ENCODE measurements at places on chromosomes 16 and 17. TPM values are rescaled to one million over a fixed set of nuclear protein-coding genes. Genes with fewer than 3 reads are reported as not detected.

GH2 gene
- not detected for total RNA-seq

TLCD2 gene
- total RNA-seq = 0.25 TPM

TMEM106A gene
- 0.25 TPM for total RNA-seq

SLC16A13 gene
- 0.25 TPM for total RNA-seq

SPAG9 gene
- 213 TPM for total RNA-seq

CRISPLD2 gene
- 2.2 TPM for total RNA-seq

HCRT gene
- not detected for total RNA-seq

KRTAP3-2 gene
- not detected for total RNA-seq

TNRC6A gene
- 49.9 TPM for total RNA-seq

TBC1D26 gene
- 1.2 TPM for total RNA-seq

ADCY9 gene
- total RNA-seq = 7.1 TPM

ATP2C2 gene
- total RNA-seq = 6.9 TPM

EEF2KMT gene
- total RNA-seq = 4.4 TPM

CTRL gene
- total RNA-seq = 3.4 TPM

PIK3R5 gene
- total RNA-seq = 0.49 TPM

NQO1 gene
- total RNA-seq = 6.1 TPM

TBX4 gene
- not detected for total RNA-seq

PIGL gene
- total RNA-seq = 13.5 TPM

MMP2 gene
- 13.8 TPM for total RNA-seq

SLC16A6 gene
- 2.7 TPM for total RNA-seq

KRT39 gene
- total RNA-seq = not detected

ZNF830 gene
- total RNA-seq = 17.2 TPM

TBC1D3E gene
- total RNA-seq = not detected

GGT6 gene
- total RNA-seq = not detected

ERCC4 gene
- 10.8 TPM for total RNA-seq

All from temporal lobe (tissue), 4 donors.